Umbilical cord (tissue), 2 donors: ENCODE measurements at places on chromosomes 3 and 15. TPM values are rescaled to one million over a fixed set of nuclear protein-coding genes. Genes with fewer than 3 reads are reported as not detected.

GRCh38 chr3:142844339-142844977, 44.4 kb downstream of the PCOLCE2 start:
- DNase-seq: peak; percentile 9

GRCh38 chr15:99504071-99504822, 61.5 kb upstream of the MEF2A start:
- DNase-seq: no peak

DNA sequence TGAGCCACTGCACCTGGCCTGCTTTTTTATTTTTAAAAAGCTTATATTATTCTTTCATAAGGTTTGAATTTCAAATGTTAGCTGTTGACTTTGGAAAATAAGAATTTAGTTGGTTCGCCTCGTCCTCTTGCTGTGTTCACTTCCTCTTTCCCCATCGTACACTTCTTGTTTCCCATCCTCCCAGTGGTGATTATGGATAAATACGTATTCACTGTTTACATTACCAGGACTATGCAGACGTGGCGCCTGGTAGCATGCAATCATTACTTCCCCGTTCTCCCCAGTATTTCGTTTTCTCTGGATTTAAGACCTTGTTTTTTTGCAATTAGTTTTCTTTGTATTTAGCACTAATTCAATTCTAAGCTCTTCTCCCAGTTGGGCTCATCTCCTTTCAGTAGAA, 70.1 kb downstream of the LMLN start:
- DNase-seq: no peak

GRCh38 chr3:56055951-56056350, 412.3 kb downstream of the ERC2 start:
- DNase-seq: no peak

DNA sequence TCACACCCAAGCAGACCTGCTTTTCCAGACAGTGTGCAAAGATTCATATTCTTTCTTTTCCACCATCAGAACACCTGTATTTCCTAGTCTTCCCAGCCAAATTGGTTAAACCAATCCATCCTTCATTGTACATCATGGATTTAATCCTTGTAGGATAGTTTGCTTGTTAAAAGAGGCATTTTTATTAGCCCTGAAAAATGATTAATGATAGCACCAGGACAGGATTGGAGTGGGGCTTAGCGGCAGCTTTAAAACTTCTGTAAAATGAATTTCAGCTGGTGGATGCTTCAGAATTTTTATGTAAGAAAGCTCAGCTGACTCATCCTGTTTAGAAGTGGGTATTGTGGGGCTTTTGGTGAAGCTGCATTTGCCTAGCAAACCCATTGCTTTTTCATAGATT, 36.1 kb upstream of the ARHGEF26 start:
- DNase-seq: peak; percentile 91

- DNase-seq: no peak
Observed at GRCh38 chr3:106337116-106337515, 468.3 kb upstream of the CBLB start.

GRCh38 chr3:130693314-130693713, 53.3 kb downstream of the PIK3R4 start:
- no peak for DNase-seq

DNA sequence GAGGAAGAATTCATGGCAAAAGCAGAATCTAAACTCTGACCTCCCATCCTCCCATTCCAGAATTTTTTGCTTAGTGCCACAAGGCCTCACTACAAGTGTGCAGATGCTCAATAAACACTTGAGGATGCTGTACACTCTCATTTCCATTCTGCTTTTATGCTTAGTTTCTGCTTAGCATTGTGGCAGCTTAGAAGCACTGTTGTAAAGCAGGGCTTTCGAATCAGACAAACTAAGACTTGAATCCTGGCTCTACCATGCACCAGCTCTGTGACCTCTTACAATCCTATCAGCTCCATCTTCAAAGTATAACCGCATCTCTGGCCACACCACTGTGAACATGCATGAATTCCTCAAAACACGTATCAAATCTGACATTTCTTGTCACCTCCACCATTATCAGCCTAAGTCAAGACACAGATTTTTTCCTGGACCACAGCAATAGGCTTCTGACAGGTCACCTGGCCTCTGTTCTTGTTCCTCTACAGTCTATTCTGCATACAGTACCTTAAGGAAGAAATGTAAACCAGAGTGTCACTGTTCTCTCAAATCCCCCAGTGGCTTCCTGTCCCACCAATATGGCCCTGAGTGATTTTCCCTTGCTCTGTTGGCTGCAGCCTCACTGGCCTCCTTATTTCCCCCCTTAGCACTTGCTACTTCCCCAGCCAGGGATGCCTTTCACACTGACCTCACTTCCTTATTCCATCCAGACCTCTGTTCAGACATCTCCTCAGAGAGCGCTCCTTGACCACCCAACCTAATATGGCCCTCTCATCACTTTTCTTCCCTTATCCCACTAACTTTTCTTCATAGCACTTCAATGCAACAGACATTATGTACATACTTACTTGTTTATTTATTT, 8.1 kb upstream of the PHC3 start:
- DNase-seq: peak; percentile 7

- no peak for DNase-seq
Observed at GRCh38 chr3:192128922-192129321, 598.4 kb downstream of the FGF12 start.

DNA sequence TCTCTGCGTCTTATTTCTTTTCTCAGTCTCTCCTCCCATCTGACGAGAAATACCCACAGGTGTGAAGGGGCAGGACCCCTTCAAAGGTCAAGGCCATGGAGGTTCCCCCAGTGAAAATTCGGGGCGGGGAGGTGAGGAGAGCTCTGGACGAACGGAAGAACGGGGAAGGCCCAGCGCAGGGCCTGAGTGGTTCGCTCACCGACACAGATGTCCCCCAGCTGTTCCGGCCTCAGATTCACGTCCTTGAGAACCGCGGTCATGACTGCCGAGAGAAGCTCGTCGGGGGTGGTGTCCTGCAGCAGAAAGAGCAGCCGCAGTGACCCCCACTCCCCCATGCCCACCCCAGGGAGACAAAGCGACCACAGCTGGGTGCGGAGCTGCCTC, 542 bp downstream of the ACAA1 start:
- peak; percentile 22 for DNase-seq

GRCh38 chr3:57545636-57546268, 1.6 kb upstream of the DNAH12 start:
- no peak for DNase-seq

- DNase-seq: no peak
Observed at GRCh38 chr3:119555309-119555735, 4.1 kb downstream of the CD80 start.

GRCh38 chr3:166731701-166732100, 648.4 kb downstream of the ZBBX start:
- no peak for DNase-seq

GRCh38 chr15:41994171-41994650, 21.9 kb upstream of the EHD4 start:
- no peak for DNase-seq

DNA sequence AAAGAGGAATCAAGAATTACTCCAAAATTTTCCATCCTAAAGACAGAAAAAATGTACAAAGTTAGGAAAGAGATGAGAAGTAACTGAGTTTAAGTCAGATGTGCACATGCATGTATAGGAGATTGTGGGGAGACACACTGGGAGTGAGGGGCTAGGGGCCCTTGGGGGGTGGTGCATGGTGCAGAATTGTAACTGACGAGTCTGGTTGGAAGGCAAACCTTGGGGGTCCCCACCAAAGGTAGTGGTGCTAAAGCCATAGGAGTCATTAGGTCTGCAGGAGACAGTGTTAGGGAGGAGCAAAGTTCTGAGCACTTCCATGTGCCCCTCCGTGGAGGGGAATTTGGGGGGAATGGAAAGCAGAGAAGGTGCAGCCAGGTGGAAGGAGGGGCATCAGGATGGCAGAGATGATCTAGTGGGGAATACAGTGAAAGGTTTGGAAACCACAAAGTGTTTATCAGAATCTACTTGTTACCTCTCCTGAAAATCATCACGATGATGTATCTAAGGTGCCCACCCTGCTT, 37.5 kb upstream of the EPHB1 start:
- DNase-seq: no peak

- peak; percentile 52 for DNase-seq
Observed at GRCh38 chr15:37098468-37099318, 1.7 kb downstream of the MEIS2 start.

- no peak for DNase-seq
Observed at GRCh38 chr3:45868650-45869049, 17.7 kb upstream of the CCR9 start.

DNA sequence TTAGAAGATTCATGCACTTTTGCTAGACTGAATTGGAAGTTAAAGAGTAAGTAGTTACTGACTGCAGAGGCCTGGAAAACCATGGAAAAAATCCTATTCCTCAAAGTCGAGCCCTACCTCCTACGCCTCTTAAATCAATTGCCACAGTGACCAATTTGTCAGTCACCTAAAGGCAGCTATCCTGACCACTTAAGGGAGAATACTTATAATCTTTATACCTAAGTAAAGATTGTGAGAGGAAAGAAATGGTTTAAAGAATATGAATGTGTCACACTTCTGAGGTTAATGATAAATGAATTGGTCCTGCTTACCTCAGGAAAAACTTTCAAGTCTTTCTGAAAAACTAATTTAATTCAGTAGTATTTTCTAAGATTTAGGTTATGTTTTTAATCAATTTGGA, 42.6 kb downstream of the AGTR1 start:
- no peak for DNase-seq

- DNase-seq: no peak
Observed at GRCh38 chr15:77038312-77039216, 32.3 kb downstream of the TSPAN3 start.

DNA sequence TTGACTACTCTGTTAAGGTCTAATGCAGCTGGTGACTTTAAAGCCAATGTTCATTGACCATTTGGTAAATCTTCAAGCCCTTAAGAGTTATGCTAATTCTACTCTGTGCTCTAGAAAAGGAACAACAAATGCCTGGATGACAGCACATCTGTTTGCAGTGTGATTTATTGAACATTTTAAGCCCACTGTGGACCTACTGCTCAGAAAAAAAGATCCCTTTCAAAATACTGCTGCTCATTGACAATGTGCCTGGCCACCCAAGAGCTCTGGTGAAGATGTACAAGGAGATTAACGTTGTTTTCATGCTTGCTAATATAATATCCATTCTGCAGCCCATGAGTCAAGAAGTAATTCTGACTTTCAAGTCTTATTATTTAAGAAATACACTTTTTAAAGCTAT, 110.8 kb downstream of the TBC1D5 start:
- no peak for DNase-seq

DNA sequence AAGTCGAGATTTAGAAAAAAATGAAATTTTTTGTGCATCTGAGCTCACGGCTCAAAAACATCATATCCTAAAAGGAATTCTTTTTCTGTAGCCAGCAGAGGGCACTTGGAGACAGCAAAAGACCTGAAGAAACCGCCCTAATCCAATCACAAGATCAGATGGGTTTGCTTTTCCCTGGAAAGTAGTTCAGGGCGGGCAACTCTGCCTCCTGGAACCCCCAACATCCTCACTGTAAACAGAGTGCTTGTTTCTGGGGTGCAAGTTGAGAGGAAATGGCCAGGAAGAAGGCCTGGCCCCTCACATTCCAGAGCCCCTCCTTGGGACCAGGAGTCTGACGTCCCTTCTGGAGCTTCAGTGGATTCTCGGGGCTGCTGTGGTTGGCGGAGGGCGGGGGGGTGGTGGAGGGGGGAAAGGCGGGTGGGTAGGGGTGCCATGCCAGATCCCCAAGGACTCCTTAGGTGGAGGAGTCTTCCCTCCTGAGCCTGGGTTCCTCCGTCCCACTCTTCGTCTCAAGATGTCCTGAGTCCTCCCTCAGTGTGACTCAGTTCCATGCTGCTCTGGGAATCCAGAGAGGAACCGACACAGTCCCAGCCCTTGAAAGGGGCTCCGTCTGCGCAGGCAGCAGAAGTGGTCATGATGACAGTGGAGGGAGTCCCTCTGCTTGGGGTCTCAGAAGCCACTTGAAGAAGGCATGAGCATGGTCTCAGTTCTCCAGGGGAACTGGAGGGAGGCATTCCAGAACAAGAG, 35.9 kb downstream of the CCK start:
- DNase-seq: peak; percentile 66

DNA sequence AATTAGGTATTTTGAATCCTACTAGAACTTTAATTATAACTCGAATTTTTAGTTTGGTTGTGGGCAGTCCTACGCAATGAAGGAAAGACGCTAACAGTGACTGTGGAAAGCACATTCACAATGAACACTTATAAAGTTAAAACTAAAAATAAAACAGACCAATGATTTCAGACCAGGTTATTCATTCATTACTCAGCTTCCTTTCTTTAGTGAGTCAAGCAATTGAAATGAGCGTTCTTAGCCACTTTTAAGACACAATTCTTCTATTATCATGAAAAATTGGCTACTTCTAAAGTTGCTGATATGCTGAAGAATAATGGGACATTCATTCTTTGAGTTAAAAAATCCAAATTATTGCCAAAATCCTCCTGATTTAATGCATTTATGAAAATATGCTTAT, 66.0 kb upstream of the CMSS1 start:
- DNase-seq: no peak

GRCh38 chr3:118987477-118987876, 47.2 kb downstream of the IGSF11 start:
- peak; percentile 83 for DNase-seq

GRCh38 chr3:114144909-114145688, 33.8 kb downstream of the DRD3 start:
- peak; percentile 57 for DNase-seq

DNA sequence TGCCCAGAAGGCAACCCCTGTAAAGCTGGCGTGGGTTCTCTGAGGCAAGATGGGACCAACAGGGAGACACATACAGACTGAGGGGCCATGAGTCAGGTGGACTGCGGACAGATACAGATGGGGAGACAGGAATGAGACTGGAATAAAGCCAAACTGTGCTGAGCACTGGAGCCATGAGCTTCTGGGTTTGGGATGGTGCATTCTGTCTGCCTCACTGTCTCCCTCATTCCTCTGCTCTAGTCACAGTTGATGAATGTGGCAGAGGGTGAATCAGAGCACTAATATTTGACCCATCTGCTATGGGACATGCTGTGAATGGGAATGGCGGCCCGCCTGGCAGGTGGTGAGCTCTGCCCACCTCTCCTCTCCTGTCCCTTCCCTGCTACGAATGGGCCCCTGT, 262.9 kb downstream of the EPHB1 start:
- DNase-seq: no peak

- DNase-seq: no peak
Observed at GRCh38 chr3:69115731-69116130, 6.7 kb downstream of the LMOD3 start.

DNA sequence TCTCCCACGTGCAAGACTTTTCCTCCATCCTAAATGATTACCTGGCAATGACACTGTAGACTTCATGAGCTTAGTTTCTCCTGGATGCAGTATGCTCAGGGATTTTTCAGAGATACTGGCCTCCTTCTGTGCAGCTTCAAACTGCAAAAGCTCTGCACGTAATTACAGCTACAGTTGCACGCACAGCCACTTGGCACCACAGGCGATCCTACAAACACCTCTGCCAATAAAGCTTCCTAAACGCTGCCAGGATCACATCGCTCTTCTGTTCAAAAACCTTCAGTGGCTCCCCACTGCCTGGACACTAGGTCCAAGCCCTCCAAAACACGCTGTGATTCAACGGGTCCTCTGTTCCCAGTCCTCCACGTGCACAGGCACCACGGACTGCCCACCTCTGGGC, 49.5 kb downstream of the NUP210 start:
- no peak for DNase-seq

The TGM4 gene
- total RNA-seq: 3.1 TPM

The UBA7 gene
- 40.9 TPM for total RNA-seq

The BUB1B gene
- total RNA-seq: 1.7 TPM

The WNT5A gene
- 5.3 TPM for total RNA-seq

The TAGLN3 gene
- not detected for total RNA-seq

The ABI3BP gene
- total RNA-seq: 51.8 TPM

The ARHGEF26 gene
- 26.5 TPM for total RNA-seq

The CGNL1 gene
- total RNA-seq: 22.4 TPM

The OR5K2 gene
- total RNA-seq: 1.4 TPM

The IQCF5 gene
- 18.3 TPM for total RNA-seq
